Stimulated activated CD8-positive, alpha-beta memory T cell treated with anti-CD3 and anti-CD28 coated beads, Interleukin-15, amount 100 ng/mL, for 24 hours (primary cell): ENCODE measurements at places on chromosomes 5 and 9.

DNA sequence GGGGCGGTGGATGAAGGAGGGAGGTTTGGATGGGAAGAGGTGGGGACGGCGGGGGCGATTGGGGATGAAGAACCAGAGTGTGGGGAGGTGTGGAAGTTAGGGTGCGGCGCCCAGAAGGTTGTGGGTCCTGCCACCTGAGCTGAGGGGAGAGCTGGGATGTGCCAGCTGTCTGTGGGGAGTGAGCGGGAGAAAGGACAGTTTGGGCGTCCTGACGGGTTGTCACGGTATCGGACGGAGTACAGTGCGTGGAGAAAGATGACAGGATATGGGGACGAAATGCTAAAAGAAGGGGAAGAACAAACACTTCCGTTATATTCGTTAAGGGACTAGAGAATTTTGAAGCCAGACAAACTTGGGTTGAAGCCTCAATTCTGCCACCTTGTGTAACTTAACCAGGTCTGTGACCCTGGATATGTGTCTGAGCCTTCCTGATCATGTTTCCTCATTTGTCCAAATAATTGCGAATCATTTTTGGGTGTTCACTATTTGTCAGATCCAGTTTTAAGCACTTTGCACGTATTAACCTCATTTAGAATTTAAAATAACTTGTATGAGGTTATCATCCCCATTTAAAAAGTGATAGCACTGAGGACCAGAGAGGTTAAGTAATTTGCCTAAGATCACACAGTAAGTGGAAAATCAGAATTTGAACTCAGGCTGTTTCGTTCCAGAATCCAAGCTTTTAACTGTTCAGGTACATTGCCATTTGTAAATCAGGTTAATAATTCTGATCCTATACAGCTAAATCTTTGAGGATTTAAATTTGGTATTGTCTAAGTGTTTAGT is 689 bp downstream of the CNTRL start:
- DNase-seq = no peak

DNA sequence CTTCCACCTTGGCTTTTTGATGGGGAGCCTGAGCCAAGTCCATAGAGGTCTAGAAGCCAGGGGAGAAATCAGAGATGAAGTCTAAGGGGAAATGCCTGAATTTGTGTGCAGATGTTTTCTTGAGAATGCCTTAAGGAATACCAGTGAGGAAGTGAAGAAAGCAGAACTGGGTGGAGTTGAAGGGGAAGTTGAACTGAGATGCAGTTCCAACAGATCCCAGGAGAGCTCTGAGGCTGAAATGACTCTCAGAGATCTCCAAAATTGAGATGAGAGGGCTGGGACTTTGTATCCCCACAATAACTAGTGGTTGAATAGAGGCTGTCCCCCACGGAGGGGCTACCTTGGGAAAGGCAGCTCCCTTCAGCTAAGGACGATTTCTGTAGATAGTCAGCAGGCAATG is 197.1 kb downstream of the ZNF462 start:
- DNase-seq = no peak

- DNase-seq = no peak
These were observed 15.2 kb downstream of the HCN1 start for GRCh38 chr5:45680950-45681349.

GRCh38 chr9:119905724-119906123 is 536.5 kb upstream of the BRINP1 start:
- no peak for DNase-seq

DNA sequence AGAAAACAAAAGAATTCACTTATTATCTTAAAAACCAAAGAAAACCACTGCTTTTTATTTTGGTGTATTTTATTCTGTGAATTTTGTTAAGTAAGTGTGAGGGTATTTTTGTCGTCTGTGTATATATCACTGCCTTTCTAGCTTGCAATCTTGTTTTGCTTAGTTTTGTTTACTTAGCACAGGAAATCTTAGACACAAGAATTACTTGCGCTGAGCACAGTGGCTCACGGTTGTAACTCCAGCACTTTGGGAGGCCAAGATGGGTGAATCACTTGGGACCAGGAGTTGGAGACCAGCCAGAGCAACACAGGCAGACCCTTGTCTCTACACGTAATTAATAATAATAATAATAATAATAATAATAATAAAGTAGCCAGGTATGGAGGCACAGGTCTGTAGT is 230.3 kb downstream of the PAPPA start:
- DNase-seq = no peak

DNA sequence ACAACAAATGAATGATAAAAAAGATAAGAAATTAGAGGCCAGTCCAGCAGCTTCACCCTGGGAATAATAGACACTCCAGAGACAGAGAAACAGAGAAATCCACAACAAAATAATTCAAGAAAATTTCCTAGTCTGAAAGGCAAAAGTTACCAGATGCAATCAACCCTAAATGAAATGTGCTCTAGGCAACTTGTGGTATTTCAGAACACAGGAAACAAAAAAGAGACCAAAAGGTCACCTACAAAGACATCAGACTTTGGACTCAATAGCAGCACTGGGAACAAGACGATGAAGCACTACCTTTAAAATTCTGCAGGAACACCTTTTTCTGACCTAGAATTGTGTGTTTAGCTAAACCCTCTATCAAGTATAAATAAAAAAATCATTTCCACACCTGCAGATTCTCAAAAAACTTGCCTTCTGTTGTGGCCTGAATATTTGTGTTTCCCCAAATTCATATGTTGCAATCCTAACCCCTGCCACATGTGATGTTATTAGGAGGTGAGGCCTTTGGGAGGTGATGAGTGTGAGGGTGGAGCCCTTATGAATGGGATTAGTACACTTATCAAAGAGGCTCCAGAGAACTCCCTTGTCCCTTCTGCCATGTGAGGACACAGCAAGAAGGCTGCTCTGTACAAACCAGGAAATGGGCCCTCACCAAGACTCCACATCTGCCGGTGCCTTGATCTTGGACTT is 5.9 kb upstream of the MAPK9 start:
- no peak for DNase-seq

- no peak for DNase-seq
These were observed 278.8 kb downstream of the FSTL4 start for GRCh38 chr5:133333326-133334150.

- DNase-seq = no peak
These were observed 160.9 kb downstream of the CETN3 start for GRCh38 chr5:90248640-90249039.

- DNase-seq = no peak
These were observed 226.7 kb downstream of the PRR16 start for GRCh38 chr5:120690621-120691407.

DNA sequence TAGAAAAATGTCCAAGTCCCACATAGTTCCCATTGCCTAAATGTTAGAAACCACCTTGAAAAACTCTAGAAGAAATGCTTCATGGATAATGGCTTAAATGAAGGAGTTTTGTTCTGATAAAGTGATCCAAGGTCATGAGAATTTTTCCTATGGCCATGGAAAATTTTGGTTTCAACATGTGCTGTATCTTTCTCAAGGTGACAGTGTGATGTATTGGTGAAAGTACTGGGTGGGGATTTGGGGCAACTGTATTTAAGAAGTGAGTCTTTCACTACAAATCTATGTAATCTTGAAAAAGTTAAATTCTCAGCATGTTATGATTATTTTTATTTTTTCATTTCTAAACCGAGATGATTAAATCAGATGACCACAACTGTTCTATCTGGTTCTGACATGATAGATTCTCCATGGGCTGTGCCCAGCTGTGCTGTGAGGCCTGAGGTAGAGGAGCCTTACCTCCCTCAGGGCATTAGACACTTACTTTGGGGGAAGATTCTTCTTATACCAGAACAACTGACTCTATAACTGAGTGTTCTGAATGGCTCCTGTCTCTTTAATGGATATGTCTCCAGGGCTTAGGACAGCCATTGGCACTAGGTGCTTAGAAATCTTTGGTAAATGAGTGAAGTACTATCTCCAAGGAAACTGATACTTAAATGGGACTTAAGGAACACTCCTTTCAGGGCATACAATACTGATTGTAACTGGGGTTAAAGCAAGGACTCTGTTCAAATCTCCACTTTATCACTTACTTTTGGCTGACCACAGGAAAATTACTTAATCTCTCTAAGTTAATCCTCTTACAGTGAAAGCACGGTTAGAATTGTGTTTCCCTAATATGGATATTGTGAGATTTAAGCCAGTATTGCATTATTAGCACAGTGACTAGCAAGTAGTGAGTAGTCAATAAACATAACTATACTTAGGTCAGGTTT is 397.4 kb upstream of the MEF2C start:
- DNase-seq = no peak

DNA sequence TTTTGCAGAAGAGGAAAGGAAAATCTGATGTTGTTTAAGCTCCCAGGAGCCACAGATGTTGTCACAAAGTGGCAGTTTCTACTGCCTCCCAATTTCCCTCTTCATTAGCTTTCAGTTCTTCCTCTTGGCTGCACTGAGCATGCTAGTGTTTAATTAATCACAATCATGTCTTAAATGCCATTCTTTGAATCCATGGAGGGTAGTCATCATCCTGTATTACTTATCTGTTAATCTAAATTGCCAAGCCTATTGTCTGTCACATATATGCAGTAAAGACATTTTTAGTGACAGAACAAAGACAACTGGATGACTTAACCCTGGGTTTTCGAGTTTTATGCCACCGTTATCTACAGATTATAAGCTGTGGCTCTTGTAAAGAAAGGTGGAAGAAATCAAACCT is 14.7 kb downstream of the KLHL9 start:
- no peak for DNase-seq

- DNase-seq = no peak
These were observed 9.7 kb upstream of the PDCD1LG2 start for GRCh38 chr9:5500441-5501235.

DNA sequence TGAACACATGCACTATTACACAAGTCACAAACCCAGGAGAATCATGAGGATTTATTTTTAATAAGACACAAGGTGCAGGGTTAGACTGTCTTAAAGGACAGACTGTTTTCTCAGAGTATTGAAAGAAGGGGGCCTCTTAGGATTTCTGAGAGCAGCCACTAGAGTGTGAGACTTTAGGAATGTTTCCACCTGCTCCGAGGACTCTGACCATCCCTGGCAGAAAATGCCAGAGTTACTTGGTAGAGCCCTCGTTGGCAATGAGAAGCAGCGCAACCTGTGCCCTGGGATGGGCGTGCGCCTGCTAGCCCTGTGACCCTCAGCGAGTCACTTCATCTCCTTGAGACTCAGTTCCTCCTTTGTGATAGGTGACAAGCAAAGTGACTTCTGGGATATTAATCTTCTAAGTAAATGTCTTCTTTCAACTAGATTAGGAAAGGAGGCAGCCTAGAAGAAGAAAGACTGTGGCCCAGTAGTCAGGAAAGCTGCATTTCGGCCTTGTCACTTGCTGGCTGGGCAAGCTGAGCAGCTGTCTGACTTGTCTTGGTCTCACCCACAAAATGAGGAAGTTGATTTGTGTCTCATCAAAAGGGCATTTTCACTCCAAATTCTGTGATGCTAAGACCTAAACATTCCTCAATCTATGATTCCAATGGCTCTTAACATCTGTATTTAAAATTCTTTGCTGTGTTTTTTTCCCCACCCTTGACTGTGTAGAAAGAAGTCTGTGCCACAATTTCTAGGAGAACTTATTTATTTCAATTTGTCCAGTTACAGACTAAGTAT is 60.5 kb downstream of the PTCD2 start:
- DNase-seq = no peak

DNA sequence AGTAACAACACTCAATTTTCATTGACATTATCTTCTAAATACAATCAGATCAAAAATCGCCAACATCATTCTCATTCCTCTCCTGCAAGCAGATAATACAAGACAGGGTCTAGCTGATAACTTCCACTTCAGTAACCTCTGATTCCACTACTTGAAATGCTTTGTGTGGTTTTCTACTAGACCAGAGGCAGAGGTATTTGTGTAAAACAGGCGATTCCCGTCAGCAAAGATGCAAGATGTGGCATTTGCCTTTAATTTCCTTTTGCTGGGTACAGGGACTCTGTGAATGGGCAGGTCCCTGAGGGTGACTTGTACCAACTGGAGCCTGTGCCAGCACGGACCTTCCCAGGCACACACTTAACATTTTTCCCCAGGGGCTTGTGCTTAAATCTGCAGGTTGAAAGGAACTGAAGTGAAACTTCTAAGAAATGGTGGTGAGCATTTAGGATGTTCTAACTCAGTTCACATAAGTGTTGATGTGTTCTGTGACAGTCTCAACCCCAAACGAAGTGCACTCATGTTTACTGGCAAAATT is 625.5 kb upstream of the WWC1 start:
- no peak for DNase-seq

- DNase-seq = no peak
These were observed 10.9 kb downstream of the MFAP3 start for GRCh38 chr5:154049636-154050035.

- DNase-seq = no peak
These were observed 14.3 kb downstream of the OR2V2 start for GRCh38 chr5:181161534-181162175.

- no peak for DNase-seq
These were observed 123.2 kb upstream of the FBXL7 start for GRCh38 chr5:15376803-15377202.
